Activated CD8-positive, alpha-beta T cell treated with anti-CD3 and anti-CD28 coated beads, Interleukin-2, amount 10 ng/mL, durations not matched to agents 7 days and 5 days (primary cell): ENCODE measurements at places on chromosomes 16 and 17. TPM values are rescaled to one million over a fixed set of nuclear protein-coding genes. Genes with fewer than 3 reads are reported as not detected.
A peak's percentile ranks its signal among the peaks of the same experiment; 100 is the strongest.

GRCh38 chr16:87053016-87053982 lies 263.9 kb downstream of the C16orf95 start:
- DNase-seq, result no peak

- DNase-seq, result no peak
These were observed 29.7 kb upstream of the RMI2 start for GRCh38 chr16:11315510-11315909.

DNA sequence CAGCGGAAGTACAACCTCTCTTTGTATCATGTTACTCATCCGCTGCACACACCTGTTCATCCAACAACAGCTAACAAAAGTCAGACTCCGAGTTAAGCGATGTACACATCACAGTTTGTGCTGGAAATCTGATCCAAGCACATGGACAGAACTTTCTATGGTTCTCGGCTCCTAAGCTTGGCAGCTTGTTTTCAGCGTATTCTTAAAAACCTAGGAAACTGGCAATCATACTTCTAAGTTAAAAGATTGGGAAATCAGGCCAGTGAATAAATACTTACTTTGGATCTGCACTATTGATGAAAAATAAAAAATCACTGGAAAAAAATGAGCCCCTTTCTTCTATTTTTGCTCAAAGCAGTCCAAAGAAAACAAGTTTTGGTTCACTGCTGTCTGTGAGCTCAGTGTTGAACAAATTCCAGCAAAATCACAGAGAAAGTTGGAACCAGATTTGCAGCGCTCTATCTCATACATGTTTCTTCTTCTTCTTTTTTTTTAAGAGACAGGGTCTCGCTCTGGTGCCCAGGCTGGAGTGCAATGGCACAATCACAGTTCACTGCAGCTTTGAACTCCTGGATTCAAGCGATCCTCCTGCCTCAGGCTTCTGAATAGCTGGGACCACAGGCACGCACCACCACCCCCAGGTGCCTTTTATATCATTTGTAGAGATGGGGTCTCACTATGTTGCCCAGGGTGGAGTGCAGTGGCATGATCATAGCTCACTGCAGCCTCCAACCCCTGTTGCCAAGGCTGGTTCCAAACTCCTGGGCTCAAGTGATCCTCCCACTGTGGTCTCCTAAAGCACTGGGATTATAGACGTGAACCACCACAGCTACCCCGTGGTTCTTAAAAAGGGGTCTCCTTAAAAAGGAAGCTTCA lies 71.6 kb upstream of the CREBBP start:
- no peak for DNase-seq

The CDH3 gene
- not detected for total RNA-seq

The VWA3A gene
- total RNA-seq, result not detected

- peak; percentile 73 for DNase-seq
These were observed 11.5 kb upstream of the PITPNA start for GRCh38 chr17:1573932-1574696.

DNA sequence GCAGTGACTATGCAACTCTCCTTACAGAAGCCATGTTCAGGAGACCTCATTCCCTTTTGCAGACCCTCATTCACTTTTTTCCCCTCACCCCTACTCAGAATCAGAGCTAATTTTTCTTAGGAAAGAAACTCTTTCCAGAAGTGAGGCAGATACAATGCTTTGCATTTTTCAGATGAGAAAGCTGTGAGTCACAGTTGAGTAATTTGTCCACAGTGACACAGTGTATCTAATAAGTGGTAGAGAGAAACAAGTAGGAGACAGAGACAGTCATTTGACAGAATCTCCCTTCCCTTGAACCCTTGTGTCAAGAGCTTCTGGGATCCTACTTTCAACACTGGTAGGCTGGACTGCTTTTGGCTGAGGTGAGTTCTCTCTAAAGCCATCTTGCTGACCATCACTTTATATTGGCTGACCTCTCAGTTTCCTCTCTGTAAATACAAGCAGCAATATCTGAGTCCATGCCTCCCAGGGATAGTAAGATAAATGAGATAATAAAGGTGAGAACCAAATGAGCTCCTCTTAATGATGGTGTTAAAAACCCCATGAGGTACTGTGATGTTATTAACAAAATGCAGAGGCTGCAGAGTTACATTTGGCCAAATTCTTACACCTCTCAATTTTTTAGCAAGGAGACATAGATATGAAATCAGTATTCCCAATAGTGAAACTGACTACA lies 130.8 kb downstream of the CA10 start:
- DNase-seq, result no peak

- no peak for DNase-seq
These were observed 534.4 kb upstream of the CDH5 start for GRCh38 chr16:65831903-65832666.

- DNase-seq, result peak; percentile 65
These were observed 91.3 kb downstream of the SNX29 start for GRCh38 chr16:12067714-12068401.

DNA sequence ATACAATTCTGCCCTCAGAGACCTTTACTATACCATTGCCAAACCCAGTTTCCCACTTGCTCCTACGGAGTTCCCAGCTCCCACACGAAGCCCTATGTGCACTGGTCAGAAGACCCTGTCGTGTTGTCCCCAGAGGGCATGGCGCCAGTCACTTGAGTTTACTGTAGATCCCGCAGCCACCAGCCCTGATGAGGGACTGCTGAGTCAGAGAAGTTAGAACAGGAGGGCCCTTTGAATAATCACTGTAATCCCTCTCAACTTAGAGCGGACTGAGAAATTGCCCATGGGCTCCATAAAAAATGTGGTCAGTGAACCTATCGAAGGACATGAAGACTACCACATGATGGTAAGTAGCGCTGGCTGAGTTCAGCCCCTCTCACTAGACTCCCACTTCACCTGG lies 9.2 kb downstream of the UBFD1 start:
- no peak for DNase-seq

The LMF1 gene
- 17.4 TPM for total RNA-seq

GRCh38 chr16:23826528-23827045 lies 9.2 kb upstream of the PRKCB start:
- DNase-seq, result peak; percentile 51

- no peak for DNase-seq
These were observed 13.5 kb downstream of the KNOP1 start for GRCh38 chr16:19704321-19705145.

GRCh38 chr16:50156590-50156989 lies 3.5 kb downstream of the TENT4B start:
- DNase-seq, result no peak

GRCh38 chr17:68238871-68239253 lies 9.0 kb upstream of the AMZ2 start:
- peak; percentile 38 for DNase-seq

- DNase-seq, result no peak
These were observed 8.0 kb downstream of the TXNDC11 start for GRCh38 chr16:11734653-11735043.

DNA sequence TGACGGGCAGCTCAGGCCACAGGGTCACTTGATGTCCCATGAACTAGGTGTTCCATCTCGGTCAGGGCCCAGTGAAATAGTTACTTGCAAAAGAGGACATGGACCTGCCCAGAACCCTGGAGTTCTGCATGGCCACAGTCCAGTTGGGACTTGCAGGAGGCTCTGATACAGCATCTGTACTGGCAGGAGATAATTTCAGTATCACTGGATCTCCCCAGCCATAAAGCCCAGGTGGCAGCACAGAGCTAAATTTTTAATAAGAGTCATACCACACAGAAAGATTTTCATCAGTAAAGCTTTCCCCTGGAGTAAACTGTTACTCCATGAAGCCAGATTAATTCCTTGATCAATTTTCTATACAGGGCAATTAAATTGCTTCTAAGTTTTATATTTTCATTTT lies 18.0 kb upstream of the SLC16A5 start:
- DNase-seq, result no peak

GRCh38 chr16:61891460-61891859 lies 144.8 kb downstream of the CDH8 start:
- no peak for DNase-seq

The CCDC144A gene
- 0.97 TPM for total RNA-seq

The TSPAN10 gene
- total RNA-seq, result 1.2 TPM

GRCh38 chr17:28811651-28812090 lies 30.9 kb downstream of the FAM222B start:
- peak; percentile 26 for DNase-seq

GRCh38 chr17:64202683-64203344 lies 60.2 kb downstream of the TEX2 start:
- no peak for DNase-seq

GRCh38 chr16:9570521-9570920 lies 479.1 kb downstream of the HAPSTR1 start:
- DNase-seq, result no peak

The SMG6 gene
- 49.8 TPM for total RNA-seq

DNA sequence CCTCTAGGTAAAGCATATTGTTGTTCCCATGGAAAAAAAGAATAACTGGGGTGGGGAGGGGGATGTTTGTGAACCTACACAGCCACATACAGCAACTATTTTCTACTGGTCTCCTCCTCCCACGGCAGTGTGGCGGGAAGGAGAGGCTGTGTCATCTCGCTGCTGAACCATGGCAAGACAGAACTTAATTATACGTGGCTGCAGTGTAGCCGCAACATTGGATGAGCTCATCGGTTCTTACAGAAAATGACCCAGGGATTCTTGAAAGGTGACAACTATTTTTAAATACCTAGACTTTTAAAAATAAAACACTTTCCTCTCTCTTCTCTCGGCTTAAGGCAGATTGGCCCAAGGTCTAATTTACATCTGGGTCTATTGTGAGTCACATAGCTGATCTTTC lies 19.8 kb upstream of the TEKT3 start:
- DNase-seq, result no peak

The BEAN1 gene
- not detected for total RNA-seq

The MIEN1 gene
- 44.0 TPM for total RNA-seq

The CA10 gene
- not detected for total RNA-seq

DNA sequence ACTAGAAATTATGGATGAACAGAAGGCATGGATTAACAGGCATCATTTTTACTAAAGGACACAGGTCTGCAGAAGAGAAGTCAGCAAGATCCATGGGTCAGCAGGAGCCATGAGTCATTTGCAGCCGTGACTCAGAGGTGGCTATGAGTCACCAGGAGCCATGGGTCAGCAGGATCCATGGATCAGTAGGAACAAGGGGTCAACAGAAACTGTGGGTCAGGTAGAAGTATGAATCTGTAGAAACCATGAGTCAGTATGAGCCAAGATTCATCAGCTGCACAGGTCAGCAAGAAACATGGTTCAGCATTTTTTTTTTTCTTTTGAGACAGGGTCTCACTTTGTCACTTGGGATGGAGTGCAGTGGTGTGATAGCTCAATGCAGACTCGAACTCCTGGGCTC lies 58.2 kb upstream of the HS3ST4 start:
- DNase-seq, result no peak

- no peak for DNase-seq
These were observed 302.2 kb downstream of the CNTNAP4 start for GRCh38 chr16:76579277-76579922.

DNA sequence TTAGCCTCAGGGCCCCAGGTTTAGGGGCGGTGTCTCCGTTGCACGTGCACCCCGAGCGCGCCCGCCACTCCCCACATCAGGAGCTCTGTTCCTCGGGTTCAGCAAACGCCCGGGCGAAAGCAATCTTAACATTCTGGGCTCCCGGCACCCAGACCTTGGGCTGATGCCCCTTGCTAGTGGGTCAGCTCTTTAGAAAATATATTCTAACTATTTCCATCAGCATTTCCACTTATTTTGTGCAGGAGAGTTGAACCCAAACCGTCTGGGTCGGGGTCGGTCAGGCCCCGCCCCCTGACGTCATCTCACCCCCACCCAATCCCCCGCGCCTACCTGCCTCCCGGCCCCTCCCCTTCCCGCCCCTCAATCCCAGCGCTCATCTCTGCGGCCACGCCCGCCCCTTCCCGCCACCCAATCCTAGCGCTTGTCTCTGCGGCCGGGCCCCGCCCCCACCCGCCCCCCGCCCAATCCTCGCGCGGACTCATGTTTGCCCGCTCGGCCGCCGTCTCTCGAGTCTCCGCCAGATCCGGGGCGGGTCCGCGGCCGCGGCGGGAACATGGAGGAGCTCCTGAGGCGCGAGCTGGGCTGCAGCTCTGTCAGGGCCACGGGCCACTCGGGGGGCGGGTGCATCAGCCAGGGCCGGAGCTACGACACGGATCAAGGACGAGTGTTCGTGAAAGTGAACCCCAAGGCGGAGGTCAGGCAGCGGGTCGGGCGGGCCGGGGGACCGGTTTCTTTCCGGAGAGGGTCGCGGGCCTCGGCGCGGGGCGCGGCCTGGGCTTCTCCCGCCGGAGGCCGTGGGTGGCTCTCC lies at the start of gene FN3KRP:
FN3KRP (plus strand) TSS at position 504 of the 808 bp plus-strand sequence; CDS start at position 554, 50 bp downstream.
- DNase-seq, result peak; percentile 92

GRCh38 chr16:70684146-70685060 lies 1.4 kb downstream of the MTSS2 start:
- DNase-seq, result no peak

- DNase-seq, result peak; percentile 39
These were observed 591 bp upstream of the TNFSF13 start for GRCh38 chr17:7557775-7558543.

DNA sequence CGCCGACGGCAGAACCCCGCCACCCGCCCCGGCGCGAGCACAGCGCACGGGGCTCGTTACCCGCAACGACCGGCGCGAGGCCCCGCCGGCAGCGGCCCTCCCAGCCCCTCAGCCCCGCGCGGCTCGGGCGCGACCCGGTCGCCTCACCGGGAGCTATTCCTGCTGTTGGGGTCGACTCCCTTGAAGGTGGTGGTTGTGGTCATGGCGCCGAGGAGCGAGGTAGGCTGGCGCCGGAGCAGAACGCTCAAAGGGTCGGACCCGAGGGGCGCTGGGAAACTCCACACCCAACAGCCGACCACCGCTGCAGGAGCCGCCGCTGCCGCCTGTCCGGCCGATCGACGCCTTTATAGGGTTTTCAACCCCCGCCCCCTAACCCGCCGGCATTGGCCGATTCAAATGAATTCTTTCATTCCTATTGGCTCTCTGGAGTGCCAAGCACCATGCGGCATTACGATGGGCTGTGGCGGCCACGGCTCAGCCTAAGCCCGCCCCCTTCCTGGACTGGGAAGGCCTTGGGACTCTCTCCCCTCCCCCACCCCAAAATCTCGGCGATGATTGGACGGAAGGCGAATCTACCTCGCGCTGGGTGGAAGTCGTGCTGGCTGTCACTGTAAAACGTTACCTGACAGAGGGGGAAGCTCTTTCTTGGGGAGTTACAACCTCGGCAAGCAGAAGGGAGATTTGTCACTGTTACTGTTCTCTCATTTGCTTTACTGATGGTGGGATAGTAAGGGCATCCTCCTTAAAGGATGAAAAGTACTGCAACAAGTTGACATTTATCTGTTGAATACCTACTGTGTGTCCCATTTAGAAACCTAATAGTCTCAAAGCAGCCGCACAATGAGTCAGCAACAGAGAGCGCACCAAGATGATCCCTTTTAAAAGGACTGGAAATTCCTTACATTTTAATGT lies at the start of gene JPT1:
JPT1 (minus strand) TSS at position 318 of the 912 bp plus-strand sequence; CDS start at position 203, 115 bp downstream.
- DNase-seq, result peak; percentile 99

The KRTAP1-1 gene
- not detected for total RNA-seq

DNA sequence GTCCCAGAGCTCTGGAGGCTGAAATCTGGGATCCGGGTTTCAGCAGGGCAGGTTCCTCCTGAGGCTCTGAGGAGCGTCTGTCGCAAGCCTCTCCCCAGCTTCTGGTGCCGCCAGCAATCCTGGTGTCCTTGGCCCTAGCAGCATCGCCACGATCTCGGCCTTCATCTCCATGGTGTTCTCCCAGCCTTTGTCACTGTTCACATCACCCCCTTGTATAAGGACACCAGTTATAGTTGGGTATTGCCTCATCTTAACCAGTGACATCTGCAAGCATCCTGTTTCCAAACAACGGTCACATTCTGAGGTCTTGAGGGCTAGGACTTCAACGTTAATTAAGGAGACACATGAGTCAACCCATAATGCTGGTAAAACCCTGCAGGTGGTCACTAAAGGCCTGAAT lies 2.8 kb upstream of the PPP1R27 start:
- no peak for DNase-seq

- DNase-seq, result no peak
These were observed 19.1 kb downstream of the NOD2 start for GRCh38 chr16:50712560-50712898.

The KRTAP4-5 gene
- total RNA-seq, result not detected
